ENCODE measurements at places on chromosomes 3 and 15. TPM values are rescaled to one million over a fixed set of nuclear protein-coding genes. Genes with fewer than 3 reads are reported as not detected.

NCBP2 gene
- total RNA-seq, result 12.9 TPM

DNA sequence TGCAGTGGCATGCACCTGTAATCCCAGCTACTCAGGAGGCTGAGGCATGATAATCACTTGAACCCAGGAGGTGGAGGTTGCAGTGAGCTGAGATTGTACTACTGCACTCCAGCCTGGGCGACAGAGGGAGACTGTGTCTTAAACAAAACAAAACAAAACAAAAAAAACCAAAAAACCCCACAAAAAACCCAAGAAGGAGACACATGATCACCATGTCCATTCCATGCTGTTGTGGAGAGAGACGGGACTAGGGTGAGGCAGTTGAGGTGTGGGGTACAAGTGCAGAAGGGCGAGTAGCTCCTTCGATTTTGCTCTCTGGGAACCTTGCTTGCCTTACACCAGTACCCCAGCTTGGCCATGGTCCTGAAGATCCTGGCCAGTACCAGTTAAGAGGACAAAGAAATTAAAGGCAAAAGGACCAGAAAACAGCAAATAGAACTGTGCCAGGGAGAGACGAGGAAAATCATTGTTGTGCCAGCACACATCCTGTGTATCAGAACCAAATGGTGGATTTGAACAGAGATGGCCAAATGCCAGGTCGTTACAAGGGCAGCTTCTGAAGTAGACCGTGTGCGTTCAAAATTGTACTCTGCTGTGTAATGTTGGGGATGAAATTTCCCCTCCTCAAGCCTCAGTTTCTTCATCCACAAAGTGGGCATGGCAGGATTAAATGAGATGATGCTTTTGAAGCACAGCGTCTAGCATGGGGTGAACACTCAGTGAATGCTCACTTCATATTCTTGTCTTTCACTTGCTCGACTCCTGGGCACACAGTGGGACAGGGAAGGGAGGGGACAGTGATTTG lies 42.9 kb upstream of the CTSH start:
- no peak for DNase-seq

PLA2G4F gene
- not detected for total RNA-seq

- DNase-seq, result no peak
These were observed 138.7 kb downstream of the PEX5L start for GRCh38 chr3:179898024-179898423.

- no peak for DNase-seq
These were observed 30.4 kb downstream of the ATG3 start for GRCh38 chr3:112531358-112531781.

- DNase-seq, result no peak
These were observed 29.4 kb upstream of the LDHAL6B start for GRCh38 chr15:59177317-59177660.

GRCh38 chr3:39110041-39110639 lies 2.7 kb downstream of the TTC21A start:
- no peak for DNase-seq

DNA sequence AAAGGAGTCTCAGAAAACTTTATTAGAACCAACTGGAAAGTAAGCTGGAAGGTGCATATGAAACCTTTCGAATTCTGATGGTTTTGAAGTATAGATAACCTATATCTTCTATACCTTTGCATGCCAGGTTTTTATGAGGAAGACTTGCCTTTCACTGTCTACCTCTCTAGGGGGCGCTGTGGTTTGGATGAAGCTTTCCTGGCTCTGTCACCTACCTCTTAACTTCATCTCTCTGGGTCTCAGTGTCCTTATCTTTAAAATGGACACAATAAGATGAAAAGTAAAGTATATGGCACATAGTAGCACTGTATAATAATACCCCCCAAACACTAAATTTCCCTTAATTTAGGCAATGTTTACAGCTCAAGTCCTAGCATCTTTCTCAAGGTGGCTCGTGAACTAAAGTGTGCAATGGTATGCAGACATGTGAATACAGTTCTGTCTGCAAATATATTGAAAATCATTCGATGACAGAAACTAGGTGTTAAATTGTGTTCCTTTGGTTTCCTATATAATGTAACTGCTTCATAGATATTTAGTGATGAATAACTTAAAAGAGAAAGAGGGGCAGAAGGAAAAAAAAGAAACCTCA lies 314.3 kb downstream of the CHST2 start:
- DNase-seq, result no peak

KLHL40 gene
- total RNA-seq, result not detected

Measured in right lobe of liver (tissue), 6 donors.